ENCODE measurements at places on chromosomes 5 and 9.

DNA sequence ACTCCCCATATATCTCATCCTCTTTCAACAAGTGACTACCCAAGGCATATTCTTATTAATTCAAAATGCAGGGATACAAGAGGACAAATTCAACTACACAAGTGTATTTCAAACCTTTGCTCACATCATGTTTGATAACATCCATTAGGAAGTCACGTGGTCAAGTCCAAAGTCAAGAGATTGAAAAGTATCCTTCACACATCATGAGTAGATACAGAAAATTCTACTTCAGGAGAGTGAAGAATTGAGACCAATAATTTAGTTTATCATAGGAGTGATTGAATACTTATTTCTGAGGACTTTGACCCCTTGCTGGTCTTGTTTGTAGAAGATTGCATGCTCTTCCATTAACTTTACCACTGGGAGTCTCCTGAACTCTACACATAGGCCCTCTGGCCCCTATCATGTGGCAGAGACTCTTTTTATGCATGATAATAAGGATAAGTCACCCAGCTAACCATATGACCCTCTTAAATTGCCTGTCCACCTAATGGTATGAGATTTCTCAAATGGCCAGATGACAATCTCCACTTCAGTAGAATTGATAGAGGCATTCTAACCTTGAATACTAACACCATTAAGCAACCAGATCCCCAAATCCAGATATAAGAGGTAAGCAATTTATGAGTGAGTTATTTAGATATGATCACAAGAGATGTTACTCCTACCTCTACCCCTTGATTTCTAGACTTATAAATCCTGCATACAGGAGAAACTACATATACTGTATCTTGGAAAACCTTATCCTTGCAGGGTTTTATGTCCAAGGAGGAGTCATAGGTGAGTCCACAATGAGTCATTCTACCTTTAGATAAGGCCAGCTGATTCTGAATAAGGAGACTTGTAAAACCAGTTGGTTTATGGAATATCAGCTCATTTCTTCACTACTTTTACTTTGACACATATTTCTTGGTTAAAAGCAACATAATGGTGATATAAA, 26.6 kb upstream of the SLC46A2 start:
- no peak for DNase-seq
- H3K4me3 ChIP-seq = no peak overlapping the region
- no peaks in the 10 kb centered on the region for H3K36me3 ChIP-seq
- H3K27ac ChIP-seq = no peak overlapping the region

GRCh38 chr5:150777685-150778084, 872 bp upstream of the SMIM3 start:
- no peaks in the 10 kb centered on the region for H3K27me3 ChIP-seq
- H3K36me3 ChIP-seq = no peaks in the 10 kb centered on the region
- DNase-seq = no peak

DNA sequence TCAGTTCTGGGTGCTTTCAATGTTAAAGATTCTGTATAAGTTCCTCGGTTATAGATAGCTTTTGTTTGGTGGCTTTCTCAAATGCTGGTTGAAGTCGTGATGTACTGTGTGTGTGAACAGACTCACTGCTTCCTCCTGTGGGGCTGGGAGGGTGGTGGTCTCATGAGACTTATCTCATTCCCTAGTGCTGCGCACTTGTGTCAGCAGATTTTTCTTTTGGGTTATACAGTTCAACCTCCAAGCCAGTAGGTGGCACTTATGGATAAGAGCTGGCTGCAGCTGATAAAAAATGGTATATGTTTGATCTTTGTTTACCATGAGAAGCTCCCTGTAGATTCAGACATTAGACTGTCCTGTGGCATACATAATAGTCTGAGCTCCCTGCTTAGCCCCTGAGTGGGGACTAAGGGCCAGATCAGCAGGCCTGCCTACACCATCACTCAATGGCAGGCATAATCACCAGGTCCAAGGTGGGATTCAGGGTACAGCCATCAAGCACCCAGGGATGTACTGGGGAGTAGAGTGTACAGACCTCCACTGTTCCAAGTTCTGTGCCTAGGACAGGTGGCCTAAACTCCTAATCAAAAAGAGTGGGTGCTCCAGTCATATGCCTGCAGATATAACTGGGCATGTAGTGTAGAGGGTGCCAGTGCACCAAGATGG, 174.2 kb downstream of the OXCT1 start:
- no peaks in the 10 kb centered on the region for H3K4me1 ChIP-seq
- DNase-seq = no peak
- H3K27ac ChIP-seq = no peak overlapping the region
- no peaks in the 10 kb centered on the region for H3K36me3 ChIP-seq

GRCh38 chr9:4508246-4508906, 18.1 kb downstream of the SLC1A1 start:
- no peaks in the 10 kb centered on the region for H3K27me3 ChIP-seq
- no peaks in the 10 kb centered on the region for H3K4me1 ChIP-seq
- no peak for DNase-seq
- no peak overlapping the region for H3K27ac ChIP-seq
- no peak overlapping the region for H3K4me3 ChIP-seq

All from upper lobe of right lung (tissue), 1 donor.